T-helper 17 cell (primary cell): ENCODE measurements at places on chromosomes 12 and 14. TPM values are rescaled to one million over a fixed set of nuclear protein-coding genes. Genes with fewer than 3 reads are reported as not detected.

DNA sequence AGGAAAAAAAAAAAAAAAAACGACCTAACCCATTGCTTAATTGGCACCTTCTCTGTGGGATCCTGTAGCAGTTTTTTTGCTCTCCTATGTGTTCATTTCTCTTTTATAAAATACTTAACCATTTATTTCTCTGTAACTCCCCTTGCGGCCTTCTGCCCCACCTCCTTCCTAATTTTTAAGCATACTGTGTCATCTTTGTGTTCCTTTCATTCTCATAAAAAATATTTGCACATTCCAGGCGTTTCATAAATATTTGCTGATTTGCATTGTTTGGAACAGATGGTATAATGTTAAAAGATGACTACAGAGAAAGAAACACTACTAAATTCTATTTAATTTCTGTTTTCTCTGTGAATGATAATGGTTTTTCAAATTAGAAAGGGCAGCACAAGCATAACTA, 77.9 kb downstream of the NPAS3 start:
- H3K4me1 ChIP-seq: peaks cover 2% of the 10 kb centered on the region
- H3K36me3 ChIP-seq: no peaks in the 10 kb centered on the region
- H3K4me3 ChIP-seq: no peak overlapping the region
- peaks cover 7% of the 10 kb centered on the region for H3K27me3 ChIP-seq

DNA sequence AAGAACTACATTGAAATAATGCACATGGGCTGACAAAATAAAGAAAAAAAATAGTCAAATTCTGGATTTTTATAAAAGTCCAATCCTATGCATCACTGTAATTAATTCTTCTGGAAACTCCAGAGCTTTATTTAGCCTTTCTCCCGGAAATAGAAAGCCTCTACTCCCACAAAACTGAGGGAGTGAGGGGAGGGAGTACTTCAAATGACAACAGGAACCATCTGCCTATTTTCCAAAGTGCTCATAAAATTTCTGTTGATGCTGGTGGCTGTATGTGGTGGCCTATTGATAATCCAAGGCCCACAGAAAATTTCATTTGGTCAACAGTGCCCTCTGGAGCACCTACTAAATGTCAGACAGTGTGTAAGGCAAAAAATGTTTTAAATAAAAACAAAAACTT, 64.6 kb downstream of the KIF21A start:
- H3K27ac ChIP-seq: no peak overlapping the region
- no peaks in the 10 kb centered on the region for H3K27me3 ChIP-seq
- H3K4me1 ChIP-seq: peaks cover 4% of the 10 kb centered on the region
- no peak for DNase-seq
- H3K36me3 ChIP-seq: no peaks in the 10 kb centered on the region
- no peak overlapping the region for H3K4me3 ChIP-seq

- no peak overlapping the region for H3K27ac ChIP-seq
- H3K4me3 ChIP-seq: no peak overlapping the region
- no peaks in the 10 kb centered on the region for H3K36me3 ChIP-seq
- no peaks in the 10 kb centered on the region for H3K27me3 ChIP-seq
These were observed 51.1 kb upstream of the C14orf180 start for GRCh38 chr14:104528496-104528895.

DNA sequence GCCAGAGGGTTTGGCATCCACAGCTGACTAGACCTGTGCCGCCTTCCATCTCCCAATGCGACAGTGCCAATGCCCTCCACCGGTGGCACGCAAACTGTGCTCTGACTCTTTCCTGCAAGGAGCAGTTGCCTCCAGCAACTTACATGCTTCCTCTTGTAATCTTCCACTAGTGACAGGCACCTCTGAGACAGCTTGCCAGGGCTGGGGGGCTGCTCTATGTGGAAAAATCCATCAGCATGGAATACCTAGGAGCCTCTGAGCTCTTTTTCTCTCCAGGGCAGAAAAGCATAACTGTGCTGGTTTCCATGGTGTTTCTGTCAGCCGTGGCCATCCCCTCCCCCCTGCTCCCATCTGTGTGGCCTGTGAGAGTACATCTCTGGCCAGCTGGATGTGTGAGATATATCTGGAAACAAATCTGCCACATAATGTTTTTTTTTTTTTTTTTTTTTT, 110.6 kb downstream of the MYRFL start:
- H3K27ac ChIP-seq: no peak overlapping the region
- H3K4me3 ChIP-seq: no peak overlapping the region
- H3K36me3 ChIP-seq: no peaks in the 10 kb centered on the region
- DNase-seq: no peak
- no peaks in the 10 kb centered on the region for H3K4me1 ChIP-seq

Gene KICS2
- 18.0 TPM for total RNA-seq

Gene ALG10B
- total RNA-seq: 8.4 TPM
